ENCODE measurements at places on chromosomes 4 and X.

DNA sequence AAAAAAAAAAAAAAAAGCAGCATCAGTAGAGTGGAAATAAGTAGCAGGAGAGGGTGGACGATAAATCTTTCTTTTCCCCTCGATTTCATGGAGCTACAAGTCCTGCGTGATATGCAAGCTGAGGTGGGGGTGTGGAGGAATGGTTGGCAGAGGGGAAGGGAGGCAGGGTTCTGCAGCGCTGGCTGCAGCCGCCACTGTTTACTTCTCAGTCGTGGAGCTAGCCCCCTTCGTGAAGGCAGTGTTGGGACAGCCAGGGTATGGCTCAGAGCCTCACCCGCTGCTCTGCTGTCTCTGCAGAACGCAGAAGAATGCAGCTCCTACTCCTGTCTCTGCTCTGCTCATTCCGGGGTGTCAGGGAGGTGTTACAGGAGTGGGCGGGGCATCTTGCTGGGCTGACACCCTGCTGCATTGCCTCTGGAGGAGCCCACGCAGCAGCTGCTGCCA is 140.6 kb downstream of the GPM6A start:
- no peak for DNase-seq

- no peak for DNase-seq
Measured at GRCh38 chrX:9378980-9379696, 85.7 kb upstream of the TBL1X start.

- DNase-seq: peak; percentile 22
Measured at GRCh38 chr4:41216294-41217019, 2.1 kb upstream of the APBB2 start.

- no peak for DNase-seq
Measured at GRCh38 chrX:112857478-112857878, 16.8 kb upstream of the AMOT start.

DNA sequence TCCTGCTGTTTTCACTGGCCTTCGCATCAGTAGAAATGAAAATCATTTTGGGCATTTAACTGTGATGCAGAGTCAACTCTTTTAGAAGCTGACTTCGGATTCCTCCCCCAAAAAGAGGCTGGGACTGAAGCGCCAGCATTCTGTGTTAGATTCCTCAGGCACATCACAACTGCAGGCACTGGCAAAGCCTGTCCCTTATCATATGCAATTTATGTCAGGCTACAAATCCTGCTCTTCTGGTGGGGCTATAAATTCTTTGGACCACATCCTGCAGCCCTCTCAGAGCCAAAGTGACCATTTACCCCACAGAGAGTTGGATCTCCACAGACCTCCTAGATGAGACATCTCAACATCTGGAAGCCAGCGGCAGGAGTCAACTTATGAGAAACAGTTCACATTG is 138.4 kb downstream of the CBR4 start:
- no peak for DNase-seq

GRCh38 chr4:186472948-186473347 is 82.4 kb downstream of the MTNR1A start:
- no peak for DNase-seq

- DNase-seq: no peak
Measured at GRCh38 chr4:111946800-111947199, 198.5 kb upstream of the FAM241A start.

- DNase-seq: no peak
Measured at GRCh38 chr4:184288451-184289178, 70.9 kb upstream of the ENPP6 start.

DNA sequence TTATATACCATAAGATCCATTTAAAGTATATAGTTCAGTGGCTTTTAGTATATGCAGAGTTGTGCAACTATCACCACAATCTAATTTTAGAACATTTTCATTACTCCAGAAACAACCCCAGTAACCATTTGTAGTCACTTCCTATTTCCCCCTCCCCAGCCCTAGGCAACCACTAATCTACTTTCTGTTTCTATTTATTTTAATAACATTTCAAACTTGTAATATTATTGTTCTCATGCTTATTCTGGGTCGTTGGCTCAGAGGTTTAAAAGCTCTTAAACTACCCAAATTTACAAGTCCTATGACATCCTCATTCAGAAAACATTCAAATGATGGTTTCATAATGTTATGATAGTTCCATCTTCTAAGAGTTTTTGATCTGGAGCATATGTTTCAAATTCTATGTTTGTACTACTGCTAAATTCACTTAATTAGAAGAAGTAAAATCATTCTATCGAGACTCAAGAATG is 18.4 kb downstream of the XIAP start:
- no peak for DNase-seq

DNA sequence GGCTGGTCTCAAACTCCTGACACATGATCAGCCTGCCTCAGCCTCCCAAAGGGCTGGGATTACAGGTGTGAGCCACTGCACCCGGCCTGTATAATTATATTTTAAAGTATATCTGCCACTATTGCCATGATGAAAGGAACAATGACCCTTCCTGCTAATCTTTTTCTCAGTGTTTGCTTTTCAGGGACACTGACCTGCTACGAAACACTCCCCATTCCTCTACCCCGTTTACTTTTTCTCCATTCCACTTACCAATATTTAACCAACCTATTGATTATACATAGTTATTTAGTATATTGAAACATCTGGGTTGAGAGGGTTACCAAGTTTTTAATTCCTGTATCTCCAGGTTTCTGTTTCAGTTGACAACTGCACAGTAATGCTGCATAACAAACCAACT is 331.9 kb upstream of the NDST3 start:
- no peak for DNase-seq

DNA sequence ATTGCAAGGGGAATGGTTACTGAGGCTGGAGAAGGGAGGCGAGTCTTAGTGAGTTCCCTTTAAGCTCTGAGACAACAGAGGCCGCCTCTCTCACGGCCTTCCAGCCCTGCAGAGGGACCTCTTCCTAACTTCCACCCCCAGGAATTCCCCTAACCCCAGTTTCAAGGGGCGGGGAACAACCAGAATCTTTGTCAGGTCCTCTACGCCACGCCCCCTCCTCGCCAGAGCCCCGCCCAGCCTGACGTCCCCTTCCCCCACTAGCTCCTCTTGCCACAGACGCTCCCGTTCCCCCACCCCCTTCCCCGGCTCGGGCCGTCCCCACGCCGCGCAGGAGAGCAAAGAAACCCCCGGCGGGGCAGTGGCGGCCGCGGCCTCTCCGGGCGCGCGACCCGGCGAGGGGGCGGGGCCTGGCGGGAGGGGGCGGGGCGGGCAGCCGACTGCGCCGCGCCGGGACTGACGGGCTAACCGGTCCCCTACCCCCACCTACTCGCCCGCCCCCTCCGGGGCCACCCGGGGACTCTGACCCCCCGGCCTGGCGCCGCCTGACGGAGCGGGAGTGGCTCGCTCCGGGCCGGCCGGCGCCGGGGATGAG is 12.3 kb upstream of the TMEM156 start:
- DNase-seq: peak; percentile 90

DNA sequence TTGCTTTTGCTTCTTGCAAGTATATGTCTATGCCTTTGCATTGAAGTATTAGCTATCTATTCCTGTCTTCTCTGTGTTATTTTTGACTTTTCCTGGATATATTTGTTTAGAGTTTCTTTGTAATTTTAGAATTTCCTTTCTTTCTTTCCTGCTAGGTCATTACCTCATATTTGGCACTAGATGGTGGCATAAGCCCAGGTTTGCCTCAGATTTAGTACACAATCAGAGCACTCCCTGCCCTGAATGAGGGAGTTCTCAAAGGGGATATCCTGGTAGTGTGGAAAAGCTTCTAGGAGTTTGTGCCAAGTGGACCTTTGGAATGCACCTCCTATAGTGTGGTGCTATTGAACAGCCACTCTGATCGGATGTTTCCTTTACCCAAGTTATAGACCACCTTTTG is 181.6 kb downstream of the UGT8 start:
- DNase-seq: no peak

- DNase-seq: no peak
Measured at GRCh38 chr4:144705601-144706590, 59.9 kb downstream of the HHIP start.

DNA sequence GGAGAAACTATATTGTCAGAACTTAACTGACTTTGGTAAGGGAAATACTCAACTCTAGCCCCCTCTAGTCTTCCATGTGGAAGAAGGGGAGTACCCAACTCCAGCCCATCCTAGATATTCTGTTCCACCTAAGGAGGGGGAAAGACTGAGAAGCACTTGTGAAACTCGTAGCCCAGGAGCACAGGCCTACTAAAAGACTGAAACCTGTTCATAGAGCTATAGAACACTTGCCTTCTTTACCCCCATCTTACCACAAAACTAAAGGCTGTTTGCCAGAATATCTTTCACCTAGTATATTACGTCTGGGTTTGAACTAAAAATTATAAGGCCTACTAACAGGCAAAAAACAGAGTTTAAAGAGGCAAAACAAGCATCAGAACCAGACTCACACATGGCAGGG is 15.5 kb downstream of the CLDN22 start:
- DNase-seq: no peak

DNA sequence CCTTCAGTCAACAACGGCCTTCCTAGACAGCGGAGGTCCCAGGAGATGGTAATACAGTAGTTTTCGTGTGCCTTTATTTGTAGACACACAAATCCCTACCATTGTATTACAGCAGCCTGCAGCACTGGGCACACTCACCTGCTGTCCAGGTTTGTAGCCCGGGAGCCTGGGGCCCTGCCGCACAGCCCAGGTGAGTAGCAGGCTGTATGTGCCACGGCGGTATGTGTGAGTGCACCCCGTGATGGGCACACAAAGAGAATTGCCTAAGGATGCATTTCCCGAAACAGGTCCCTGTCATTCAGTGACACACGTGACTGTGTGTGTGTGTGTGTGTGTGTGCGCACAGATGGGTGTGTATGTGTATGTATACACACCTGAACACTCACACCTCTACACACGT is 8.1 kb upstream of the SLC25A6 start:
- DNase-seq: no peak

DNA sequence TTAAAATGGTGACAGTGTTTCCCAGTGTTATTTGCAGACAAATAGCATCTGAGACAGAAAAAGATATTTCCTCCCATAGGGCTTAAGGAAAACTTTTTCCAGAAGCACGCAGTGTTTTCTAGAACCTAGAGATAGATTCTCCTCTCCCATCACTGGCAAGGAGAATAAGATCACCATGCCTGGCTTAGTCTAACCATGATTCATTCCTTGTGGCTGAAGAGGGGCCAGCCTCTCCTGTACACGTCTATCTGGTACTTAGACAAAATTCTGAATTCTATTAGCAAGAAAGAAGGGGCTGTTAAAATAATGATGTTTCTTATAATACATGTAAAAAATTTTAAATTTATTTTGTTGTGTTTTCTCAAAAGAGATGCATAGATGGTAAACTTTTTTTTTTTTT is 296.1 kb upstream of the LDB2 start:
- no peak for DNase-seq

DNA sequence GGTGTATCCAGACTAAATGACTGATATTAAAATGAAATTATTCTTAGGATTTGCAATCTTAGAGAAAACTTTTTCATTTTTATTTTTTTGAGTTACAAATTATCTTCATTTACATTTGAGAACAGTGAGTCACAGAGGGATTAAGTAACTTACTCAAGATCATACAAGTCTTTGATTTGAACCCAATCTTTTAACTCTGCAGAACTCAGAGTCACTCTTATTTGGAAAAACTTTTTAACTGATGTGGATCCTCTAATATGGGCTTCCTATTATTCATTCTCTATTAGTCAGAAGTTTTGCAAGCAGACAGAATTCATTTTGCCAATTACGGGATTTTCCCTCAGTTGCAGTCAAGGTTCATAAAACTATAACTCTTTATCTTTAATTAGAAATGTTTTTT is 20.1 kb downstream of the HPRT1 start:
- DNase-seq: no peak
